ENCODE measurements at places on chromosomes 4 and X.

GRCh38 chr4:180207921-180208320 lies 2035.3 kb upstream of the TENM3 start:
- no peak for DNase-seq

- no peak for DNase-seq
These were observed 51.0 kb downstream of the NIPAL1 start for GRCh38 chr4:48067536-48067935.

GRCh38 chr4:17286752-17287460 lies 225.0 kb downstream of the QDPR start:
- no peak for DNase-seq

- no peak for DNase-seq
These were observed 356.7 kb upstream of the GATB start for GRCh38 chr4:152117520-152117919.

- no peak for DNase-seq
These were observed 6.0 kb upstream of the WDR13 start for GRCh38 chrX:48591255-48591791.

DNA sequence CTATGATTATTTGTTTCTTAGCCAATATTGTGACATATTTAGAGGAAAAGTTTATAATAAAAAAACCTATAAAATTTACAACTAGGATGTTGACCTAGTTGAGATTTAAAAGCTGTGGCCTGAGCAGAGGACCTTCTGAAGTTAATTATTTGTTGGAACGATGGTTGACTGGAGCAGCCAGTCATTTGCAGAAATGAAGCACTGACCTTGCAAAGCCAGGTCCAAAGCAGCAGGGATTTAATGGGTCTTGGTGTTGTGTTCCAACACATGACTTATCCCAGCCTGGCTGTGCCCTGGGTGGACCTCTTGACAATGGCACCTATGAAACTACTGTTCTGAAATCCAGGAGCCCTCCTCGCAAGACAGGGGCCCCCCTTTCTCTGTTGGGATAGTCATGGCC lies 235.2 kb downstream of the FRAS1 start:
- DNase-seq: no peak

GRCh38 chr4:6092971-6093370 lies 74.7 kb upstream of the C4orf50 start:
- no peak for DNase-seq

GRCh38 chr4:128564081-128564630 lies 245.3 kb upstream of the JADE1 start:
- no peak for DNase-seq

GRCh38 chr4:101345271-101345595 lies 2.1 kb downstream of the PPP3CA start:
- no peak for DNase-seq

GRCh38 chr4:105140684-105141490 lies 5.8 kb upstream of the TET2 start:
- DNase-seq: peak; percentile 75

- no peak for DNase-seq
These were observed 39.4 kb downstream of the NOCT start for GRCh38 chr4:139054791-139055505.

- no peak for DNase-seq
These were observed 2701.7 kb downstream of the PCDH7 start for GRCh38 chr4:33421887-33422286.

GRCh38 chr4:109559625-109559982 lies 442 bp upstream of the MCUB start:
- peak; percentile 33 for DNase-seq

- DNase-seq: no peak
These were observed 31.6 kb upstream of the MRFAP1 start for GRCh38 chr4:6608758-6609414.

- DNase-seq: no peak
These were observed 170.9 kb upstream of the CPEB2 start for GRCh38 chr4:14831416-14831815.

GRCh38 chrX:147848543-147849443 lies 62.9 kb upstream of the FMR1 start:
- no peak for DNase-seq

GRCh38 chrX:136747003-136747986 lies 33.4 kb downstream of the ARHGEF6 start:
- DNase-seq: peak; percentile 32

GRCh38 chrX:64642482-64642881 lies 247.2 kb upstream of the MTMR8 start:
- DNase-seq: no peak

DNA sequence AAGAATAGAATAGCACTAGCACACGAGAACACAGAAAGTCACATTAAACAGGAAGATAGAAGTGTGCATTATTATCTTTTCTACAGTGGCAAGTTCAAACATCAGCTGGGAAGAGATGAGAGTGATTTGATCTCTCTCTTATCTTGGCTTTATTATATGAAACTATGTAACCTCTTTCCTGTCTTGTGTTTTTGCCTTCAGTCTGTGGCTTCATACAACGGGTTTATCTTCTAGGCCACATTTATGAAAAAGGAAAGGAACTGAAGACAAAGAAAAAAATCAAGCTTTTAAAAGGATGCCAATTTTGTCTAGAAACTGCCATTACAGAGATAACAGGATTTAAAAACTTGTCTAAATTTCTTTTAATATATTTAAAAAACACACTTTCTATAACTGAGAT lies 983.6 kb downstream of the RPA4 start:
- DNase-seq: no peak

GRCh38 chr4:112075906-112076305 lies 69.3 kb upstream of the FAM241A start:
- no peak for DNase-seq

DNA sequence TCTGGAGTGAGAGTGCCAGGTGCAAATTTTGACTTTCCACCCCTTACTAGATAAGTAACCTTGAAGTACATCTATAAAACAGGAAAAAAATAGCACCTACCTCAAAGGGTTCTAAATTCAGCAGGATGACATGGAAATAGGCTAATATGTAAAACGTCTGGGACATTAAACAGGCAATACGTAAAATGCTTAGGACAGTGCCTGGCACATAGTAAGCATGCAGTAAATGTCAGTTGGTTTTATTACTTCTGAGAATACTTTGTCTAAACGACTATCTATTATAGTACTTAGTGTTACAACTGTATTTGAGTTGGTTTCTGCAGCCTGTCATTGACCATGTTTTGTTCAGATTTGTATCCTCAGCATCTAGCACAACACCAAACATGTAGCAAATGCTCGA lies 70.8 kb downstream of the ARX start:
- no peak for DNase-seq

GRCh38 chr4:181077341-181077740 lies 1165.9 kb upstream of the TENM3 start:
- no peak for DNase-seq

- DNase-seq: no peak
These were observed 105.2 kb downstream of the RNF150 start for GRCh38 chr4:141028024-141028529.

DNA sequence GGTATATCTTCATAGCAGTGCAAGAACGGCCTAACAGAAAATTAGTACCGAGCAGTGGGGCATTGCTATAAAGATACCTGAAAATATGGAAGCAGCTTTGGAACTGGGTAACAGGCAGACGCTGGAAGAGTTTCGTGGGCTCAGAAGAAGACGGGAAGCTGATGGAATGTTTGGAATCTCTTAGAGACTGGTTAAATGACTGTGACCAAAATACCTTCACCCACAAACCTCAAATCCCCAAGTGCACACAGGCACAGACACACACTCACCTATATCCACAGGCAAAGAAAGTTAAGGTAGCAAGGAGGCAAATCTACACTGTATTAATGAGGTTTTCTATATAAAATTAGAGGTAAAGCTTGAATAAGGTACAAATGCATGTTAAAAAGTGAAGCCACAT lies 14.6 kb upstream of the SPRY1 start:
- DNase-seq: no peak

DNA sequence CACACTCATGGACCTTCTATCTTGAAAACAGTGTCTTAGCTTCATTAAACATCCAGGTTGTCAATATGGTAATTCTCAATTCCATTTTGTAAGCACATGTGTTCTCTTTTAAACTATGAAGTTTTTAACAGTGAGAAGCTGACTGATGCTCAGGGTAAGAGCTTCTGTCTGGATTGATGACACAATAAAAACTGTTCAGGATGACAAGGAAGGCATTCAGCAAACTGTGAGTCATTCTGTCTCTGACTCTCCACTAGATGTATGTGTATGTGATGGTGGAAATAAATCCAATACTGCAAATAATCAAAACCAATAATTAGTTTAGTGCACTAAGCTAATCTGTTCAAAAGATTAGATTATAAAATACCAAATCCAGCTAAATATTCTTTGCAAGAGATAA lies 115.3 kb upstream of the ARX start:
- no peak for DNase-seq

DNA sequence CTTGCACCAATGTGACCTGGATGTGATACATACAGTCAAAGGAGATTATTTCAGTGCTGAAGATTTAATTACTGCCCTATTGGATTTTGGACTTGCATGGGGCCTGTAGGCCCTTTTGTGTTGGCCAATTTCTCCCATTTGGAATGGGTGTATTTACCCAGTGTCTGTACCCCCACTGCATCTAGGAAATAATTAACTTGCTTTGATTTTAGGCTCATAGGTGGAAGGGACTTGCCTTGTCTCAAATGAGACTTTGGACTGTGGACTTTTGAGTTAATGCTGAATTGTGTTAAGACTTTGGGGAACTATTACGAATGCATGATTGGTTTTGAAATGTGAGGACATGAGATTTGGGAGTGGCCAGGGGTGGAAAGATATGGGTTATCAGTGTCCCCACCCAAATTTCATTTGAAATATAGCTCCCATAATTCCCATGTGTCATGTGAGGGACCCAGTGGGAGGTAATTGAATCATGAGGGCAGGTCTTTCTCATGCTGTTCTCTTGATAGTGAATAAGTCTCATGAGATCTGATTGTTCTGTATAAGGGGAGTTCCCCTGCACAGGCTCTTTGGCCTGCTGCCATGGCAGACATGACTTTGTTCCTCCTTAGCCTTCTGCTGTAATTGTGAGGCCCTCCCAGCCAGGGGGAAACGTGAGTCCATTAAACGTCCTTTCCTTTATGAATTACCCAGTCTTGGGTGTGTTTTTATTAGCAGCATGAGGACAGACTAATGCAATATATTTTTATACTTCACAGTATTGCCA lies 362.2 kb upstream of the SPANXN4 start:
- DNase-seq: no peak

GRCh38 chr4:41613386-41613785 lies 75.4 kb downstream of the LIMCH1 start:
- no peak for DNase-seq

- DNase-seq: no peak
These were observed 726.7 kb downstream of the C4orf33 start for GRCh38 chr4:129822701-129823100.

- peak; percentile 95 for DNase-seq
These were observed at the start of gene MAGT1 for GRCh38 chrX:77894921-77895886. Gene MAGT1, minus strand, starts transcription at chrX:77895435. Its CDS starts 25 bp downstream, at chrX:77895410.

GRCh38 chr4:97841512-97841911 lies 301.8 kb downstream of the STPG2 start:
- no peak for DNase-seq

- DNase-seq: peak; percentile 67
These were observed 519 bp downstream of the FOXO4 start for GRCh38 chrX:71095981-71096759.

DNA sequence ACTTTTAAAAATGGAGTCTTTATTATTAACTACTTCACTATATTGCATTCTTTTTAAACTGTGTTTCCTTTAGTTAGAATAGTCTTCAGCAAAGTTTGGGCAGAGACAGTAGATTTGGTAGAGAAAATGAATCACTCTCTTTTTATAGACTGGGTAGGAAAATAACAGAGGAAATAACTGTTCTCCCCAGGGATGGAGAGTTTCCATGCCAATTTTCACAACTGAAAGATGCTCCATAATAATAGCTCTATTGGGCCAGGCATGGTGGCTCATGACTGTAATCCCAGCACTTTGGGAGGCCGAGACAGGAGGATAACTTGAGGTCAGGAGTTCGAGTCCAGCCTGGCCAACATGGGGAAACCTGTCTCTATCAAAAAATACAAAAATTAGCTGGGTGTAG lies 13.1 kb downstream of the HSD17B13 start:
- DNase-seq: no peak

GRCh38 chr4:177480795-177481194 lies 38.6 kb upstream of the AGA start:
- no peak for DNase-seq

DNA sequence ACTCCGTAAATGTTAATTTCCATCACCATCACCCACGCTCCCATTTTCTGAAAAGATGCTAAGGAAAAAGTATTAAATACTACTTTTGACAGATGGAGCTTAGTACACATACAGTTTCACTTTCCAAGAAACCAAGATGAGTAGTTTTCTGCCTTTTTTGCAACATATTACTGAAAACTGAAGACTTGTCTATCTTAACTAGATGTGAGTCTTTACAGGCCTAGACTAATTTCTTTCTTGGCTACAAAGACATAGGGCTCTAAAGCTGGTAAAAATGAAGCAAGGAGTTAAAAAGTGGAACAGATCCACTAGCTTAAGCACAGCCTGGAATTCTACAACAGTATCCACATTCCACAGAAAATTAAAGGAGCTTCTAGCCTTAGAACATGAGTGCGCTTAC lies 68.2 kb downstream of the ATP11C start:
- no peak for DNase-seq

DNA sequence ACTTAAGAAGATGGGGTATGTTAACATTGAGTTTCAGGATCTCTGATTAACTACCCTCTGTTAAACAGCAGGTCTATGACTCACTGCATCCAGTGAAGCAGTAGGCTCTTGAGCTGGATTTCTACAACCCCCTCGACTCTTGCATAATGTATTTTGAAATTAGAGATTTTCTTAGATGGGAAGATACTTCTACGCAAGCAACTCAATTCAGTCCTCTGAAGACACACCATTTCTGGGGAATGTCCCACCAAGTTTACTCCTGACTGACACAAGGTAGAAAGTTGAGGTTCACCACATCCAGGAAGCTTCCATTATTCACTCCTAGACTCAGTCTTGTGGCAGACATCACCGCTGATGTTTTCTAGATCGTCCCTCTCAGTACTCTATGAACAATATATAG lies 12.9 kb downstream of the PALLD start:
- peak; percentile 43 for DNase-seq

DNA sequence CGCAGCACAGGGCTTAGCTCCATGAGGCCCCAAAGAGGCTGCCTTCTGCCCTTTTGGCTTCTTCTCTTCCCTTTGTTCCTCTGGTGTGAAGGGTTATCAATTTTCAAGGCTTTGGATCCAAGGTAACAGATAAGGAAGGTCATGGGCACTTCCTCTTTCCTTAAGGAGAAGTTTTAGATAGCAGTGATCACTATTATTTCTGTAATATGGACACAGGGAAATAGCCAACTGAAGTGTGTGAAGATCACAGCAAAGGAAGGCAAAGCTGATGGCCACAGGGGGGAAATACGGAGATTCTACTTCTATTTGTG lies 366.8 kb downstream of the UNC5C start:
- DNase-seq: no peak

Measured in CD4-positive, alpha-beta T cell treated with Interleukin-2 at 100 ng/mL for 4 hours (primary cell).